ENCODE measurements at places on chromosomes 5 and 9.

GRCh38 chr5:15936505-15937245 is 242.9 kb downstream of the MARCHF11 start:
- no peak overlapping the region for H3K4me3 ChIP-seq
- H3K27ac ChIP-seq: no peak overlapping the region
- no peak for DNase-seq
- H3K27me3 ChIP-seq: no peaks in the 10 kb centered on the region

GRCh38 chr5:89729623-89730301 is 679.8 kb downstream of the CETN3 start:
- H3K4me1 ChIP-seq: no peaks in the 10 kb centered on the region
- H3K36me3 ChIP-seq: no peaks in the 10 kb centered on the region
- H3K4me3 ChIP-seq: no peak overlapping the region
- no peaks in the 10 kb centered on the region for H3K27me3 ChIP-seq

DNA sequence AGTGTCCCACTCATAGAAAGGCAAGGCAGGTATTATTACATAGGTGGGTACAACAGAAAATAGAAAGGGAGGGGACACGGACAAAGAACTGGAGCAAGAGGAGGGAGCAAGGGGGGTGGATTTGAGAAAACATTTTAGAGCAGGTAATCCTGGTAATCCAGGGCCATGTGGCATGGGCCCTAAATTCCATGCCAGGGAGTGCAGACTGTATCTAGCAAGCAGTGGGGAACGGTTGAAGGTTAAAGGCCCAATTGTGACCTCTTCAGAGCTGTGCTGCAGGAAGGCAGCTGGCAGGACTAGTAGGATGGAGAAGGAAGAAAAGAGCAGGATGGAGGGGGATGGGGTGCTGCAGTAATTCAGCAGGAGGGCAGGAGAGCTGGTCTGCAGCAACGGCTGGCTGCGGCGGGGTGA is 75.2 kb downstream of the PDE6A start:
- H3K27me3 ChIP-seq: peaks cover 3% of the 10 kb centered on the region
- no peaks in the 10 kb centered on the region for H3K4me1 ChIP-seq
- H3K27ac ChIP-seq: no peak overlapping the region
- DNase-seq: no peak
- H3K36me3 ChIP-seq: no peaks in the 10 kb centered on the region

GRCh38 chr5:131302506-131302905 is 38.7 kb downstream of the CDC42SE2 start:
- H3K27ac ChIP-seq: peak overlapping the region; percentile 45
- no peaks in the 10 kb centered on the region for H3K27me3 ChIP-seq
- peaks cover 58% of the 10 kb centered on the region for H3K36me3 ChIP-seq
- peaks cover 64% of the 10 kb centered on the region for H3K4me1 ChIP-seq
- no peak overlapping the region for H3K4me3 ChIP-seq

GRCh38 chr5:14733661-14734060 is 69.1 kb downstream of the OTULIN start:
- no peaks in the 10 kb centered on the region for H3K27me3 ChIP-seq
- H3K36me3 ChIP-seq: peaks cover 3% of the 10 kb centered on the region

Measured in activated CD8-positive, alpha-beta T cell treated with anti-CD3 and anti-CD28 coated beads, Interleukin-2, amount 10 ng/mL, durations not matched to agents 7 days and 5 days (primary cell).